ENCODE measurements at places on chromosomes 4 and X.

DNA sequence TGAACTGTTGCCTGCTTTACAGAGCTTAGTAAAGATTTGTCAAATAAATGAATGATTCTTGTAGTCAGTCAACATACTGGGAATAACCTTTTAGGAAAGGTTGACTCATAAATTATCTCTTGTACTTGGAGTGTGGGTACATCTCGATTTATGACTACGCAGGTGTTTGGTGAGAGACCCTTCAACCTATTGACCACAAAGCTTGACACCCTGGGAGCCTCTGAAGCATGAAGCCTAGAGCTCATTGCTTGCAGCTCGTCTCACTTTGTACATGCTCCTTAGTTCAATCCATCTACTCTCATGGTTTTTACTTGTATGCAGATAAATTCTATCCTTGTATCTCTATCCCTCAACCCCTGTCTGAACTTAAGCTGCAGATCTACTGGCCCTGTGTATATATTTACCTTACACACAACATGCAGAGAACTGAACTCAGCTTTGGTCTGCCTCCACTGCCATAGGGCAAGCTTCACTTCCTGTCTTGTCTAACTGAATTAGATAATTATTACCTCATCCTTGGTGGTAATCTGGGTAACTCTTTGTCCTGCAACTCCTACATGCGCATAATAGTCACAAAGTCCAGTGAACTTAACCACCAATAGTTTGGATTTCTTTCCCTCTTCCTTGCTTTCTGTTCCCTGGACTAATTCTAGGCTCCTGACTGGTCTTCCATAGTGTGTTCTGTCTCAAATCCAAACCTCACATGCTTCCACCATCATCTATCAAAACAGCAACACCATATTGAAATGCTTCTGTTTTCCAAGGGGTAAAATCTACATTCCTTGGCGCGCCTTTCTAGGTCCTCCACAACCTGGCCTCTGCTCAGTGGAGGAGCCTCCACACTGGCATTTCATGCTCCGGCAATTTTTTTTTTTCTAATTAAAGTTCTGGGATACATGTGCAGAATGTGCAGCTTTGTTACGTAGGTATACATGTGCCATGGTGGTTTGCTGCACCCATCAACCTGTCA is 32.2 kb upstream of the FAT1 start:
- DNase-seq, result no peak

DNA sequence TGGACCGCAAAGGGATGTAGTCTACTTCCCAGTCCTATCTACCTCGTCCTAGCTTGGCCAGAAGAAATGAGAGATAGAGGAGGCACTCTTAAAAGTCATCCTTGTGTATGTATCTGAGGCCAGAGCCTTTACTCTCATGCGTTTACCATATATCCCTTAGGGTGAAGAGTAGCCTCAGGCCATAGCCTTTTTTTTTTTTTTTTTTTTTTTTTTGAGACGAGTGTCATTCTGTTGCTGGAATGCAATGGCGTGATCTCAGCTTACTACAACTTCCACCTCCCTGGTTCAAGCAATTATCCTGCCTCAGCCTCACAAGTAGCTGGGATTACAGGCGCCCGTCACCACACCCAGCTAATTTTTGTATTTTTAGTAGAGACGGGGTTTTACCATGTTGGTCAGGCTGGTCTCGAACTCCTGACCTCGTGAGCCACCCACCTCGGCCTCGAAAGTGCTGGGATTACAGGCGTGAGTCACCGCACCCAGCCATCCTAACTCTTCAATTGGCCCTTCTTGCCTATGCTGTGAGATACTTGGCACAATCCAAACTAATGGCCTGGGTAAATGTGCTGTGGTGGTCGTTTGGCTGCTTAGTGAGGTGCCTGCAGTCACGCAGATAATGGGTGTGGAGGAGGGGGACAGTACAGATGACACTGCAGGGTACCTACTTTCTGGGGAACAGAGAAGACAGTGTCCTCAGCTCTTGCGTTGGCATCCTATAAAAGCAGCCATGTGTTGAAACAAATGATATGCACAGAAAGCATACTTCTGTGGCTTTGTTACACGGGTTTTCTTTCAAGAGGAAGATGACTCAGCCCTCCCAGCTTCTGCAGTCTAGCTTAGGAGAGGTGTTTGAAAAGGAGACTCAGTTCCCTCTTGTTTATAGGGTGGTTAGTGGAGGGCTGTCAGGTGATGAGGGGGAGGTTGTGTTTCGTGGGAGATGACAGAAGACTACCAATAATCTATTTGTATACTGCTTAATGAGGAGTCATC is 10.4 kb upstream of the DGAT2L6 start:
- no peak for DNase-seq

- DNase-seq, result no peak
Measured at GRCh38 chr4:35325908-35326453, 918.3 kb downstream of the ARAP2 start.

DNA sequence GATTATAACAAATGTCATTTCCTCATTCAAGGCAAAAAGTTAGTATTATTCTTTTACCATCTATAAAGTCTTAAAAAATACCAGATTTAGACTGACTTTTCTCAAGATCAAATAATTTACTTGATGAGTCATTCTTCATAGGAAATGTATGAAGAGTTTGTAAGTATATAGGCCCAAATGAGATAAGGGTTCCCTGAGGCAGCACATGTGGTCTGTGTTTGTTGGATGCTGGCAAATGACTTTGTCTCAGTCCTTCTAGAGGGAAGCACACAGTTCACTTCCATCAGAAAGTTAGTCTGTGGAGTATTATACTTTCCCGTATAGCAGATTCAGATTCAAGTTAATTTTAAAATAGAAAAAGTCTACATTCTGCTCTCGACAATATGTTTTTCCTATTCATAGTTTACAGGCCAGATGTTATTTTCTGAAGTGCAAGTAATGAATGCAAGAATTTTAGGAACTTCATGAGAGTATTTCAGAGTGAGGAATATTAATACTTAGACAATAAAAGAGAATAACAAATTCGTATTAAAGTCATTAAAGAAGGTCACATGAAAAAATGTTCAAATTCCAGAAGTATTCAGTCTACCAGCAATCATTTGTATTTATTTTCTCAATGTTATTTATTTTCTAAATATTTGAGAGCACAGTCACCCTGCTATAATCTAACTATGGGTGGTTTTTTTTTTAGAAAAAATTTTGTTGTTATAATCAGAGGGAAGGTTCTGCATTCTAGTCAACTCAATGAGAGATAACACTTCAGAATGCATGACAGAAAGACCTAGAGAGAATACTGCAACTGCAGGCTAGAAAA is 601.8 kb upstream of the ZFP42 start:
- DNase-seq, result no peak

DNA sequence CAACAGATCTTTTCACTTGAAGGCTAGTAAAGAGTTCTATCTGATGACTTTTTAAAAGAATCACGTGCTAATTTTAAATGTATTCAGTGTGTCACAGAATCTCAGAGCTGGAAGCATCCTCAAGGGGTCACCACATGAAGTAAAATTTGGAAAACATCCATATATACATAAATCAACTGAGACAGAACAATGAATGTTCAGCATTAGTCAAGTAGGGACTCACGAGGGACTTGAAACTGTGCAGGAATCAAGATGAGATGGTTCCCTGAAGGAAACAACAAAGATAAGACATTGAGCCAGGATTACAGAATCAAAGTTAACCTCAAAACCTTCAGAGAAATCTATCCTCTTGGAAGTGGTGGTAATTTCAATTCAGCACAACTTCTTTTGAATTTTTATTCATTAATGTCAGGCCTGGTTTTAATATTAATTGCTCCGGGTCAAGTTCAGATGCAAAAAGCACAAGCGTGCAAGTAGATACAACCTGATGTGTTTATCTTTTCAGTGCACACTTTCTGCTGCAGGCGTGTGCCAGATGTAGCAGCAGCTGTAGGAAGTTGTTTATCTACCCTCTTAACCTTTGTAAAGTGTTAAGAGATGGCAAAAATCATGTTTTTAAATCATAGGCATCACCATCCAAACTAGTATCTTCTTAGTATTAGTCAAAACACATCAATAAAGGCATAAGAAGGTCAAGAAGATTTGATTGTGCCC is 87.7 kb upstream of the SRD5A3 start:
- no peak for DNase-seq

GRCh38 chrX:129665916-129666644 is 11.3 kb upstream of the APLN start:
- DNase-seq, result no peak

GRCh38 chr4:53682908-53683307 is 91.6 kb upstream of the LNX1 start:
- DNase-seq, result no peak

GRCh38 chrX:44506678-44507077 is 36.0 kb downstream of the FUNDC1 start:
- no peak for DNase-seq

- DNase-seq, result no peak
Measured at GRCh38 chr4:86356425-86357210, 3.2 kb downstream of the MAPK10 start.

- DNase-seq, result no peak
Measured at GRCh38 chr4:16694173-16694883, 204.1 kb downstream of the LDB2 start.

GRCh38 chr4:79362626-79363025 is 36.8 kb upstream of the NAA11 start:
- no peak for DNase-seq

DNA sequence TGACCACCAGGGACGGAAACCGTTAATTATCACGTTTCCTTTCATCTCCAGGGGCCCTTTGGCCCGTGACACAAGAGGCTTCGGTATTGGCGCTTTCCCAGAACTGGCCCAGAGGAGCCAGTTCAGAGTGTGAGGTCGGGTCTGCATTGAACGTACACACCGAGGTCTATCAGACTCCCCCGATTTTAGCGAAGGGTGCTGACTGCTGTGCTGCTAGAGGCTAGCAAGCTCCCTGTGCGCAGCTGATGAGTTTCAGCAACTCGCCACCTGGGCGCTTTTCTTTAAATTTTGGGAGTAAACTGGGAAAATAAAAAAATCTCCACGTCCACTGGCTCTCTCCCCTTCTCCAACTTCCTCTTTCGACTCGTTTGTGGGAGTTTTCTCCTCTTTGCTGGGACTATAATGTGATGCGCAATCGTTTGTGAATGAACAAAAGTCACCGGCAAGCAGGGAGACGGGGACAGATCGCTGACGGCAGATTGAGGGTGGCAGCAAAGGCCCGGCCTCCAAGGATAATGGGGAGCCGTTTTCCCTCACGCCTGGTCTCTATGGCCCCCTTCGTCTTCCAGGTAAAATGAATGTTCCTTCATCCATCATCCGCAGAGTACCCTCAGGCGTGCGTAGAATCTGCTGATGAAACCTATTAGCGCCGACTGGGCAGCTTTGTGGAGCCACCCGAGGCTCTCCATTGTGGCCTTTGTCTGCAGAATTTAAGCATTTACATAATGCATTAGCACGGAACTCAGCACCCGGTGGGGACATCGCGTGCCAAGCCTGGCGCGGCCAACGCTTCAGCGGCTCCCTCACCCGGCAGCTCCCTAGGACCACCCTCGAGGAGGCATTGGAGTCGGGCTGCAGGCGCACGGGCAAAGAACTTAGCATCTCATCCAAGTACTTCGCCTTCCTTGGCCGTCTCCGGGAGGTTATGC is 1.6 kb upstream of the LRAT start:
- DNase-seq, result no peak

DNA sequence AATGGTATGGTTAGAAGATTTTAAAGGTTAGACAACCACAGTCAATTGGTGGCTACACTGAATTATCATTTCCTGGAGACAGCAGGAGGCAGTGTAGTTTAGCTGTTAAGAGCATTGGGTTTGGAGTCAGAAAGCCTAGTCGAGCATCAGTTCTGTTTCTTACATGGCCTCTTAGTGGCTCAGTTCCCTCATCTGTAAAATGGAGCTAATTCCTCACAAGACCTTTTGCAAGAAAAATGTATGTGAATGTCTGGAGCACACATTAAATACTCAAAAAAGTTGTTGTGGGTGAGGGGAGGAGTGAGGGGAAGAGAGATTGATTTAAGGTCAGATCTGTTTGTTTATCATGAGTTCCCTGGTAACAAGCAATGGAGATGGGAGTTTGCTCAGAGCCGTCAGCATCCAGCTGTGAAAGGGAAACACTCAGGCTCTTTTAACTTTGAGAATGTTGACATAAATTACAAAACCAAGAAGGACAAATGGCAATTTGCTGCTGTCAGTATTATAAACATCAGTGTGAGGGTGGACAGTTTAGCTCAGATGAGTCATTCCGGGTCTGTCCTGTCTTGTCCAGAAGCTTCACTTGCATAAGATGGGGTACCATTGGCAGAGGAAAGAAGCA is 98.2 kb upstream of the PGRMC2 start:
- no peak for DNase-seq

- peak; percentile 83 for DNase-seq
Measured at GRCh38 chrX:77894921-77895886, at the start of gene MAGT1. Gene MAGT1, minus strand, starts transcription at chrX:77895435. Its CDS starts 25 bp downstream, at chrX:77895410.

DNA sequence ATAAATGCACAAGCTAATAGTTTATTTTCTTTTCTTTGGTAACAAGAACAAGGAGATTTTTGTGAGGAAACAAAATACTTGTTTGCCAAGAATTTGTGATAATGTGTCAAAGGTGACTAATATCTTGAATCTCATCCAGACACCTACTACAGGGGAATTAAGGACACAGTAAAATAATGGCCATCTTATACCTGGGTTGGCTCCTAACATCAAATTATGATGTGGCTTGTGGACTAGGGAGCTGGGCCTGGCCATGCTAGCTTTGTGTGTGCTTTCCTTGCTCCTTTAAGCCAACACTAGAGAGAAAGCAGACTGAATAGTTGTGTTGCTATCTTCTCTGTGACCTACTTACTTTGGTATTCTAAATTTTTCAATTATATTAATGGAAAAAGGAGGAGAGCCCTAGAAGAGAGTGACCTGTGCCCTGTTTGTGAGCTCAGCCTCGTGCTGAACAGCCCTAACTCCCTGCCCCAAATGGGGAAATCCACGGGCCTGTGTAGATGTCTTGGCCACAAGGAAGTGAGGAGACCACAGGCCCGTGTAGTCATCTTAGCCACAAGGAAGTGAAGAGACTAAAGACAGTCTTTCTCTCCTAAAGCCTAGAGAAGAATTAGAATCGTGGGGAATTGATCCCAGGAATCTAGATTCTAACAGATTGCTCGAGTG is 23.3 kb downstream of the ARHGAP24 start:
- no peak for DNase-seq

GRCh38 chr4:158484173-158484885 is 37.4 kb upstream of the RXFP1 start:
- DNase-seq, result no peak

DNA sequence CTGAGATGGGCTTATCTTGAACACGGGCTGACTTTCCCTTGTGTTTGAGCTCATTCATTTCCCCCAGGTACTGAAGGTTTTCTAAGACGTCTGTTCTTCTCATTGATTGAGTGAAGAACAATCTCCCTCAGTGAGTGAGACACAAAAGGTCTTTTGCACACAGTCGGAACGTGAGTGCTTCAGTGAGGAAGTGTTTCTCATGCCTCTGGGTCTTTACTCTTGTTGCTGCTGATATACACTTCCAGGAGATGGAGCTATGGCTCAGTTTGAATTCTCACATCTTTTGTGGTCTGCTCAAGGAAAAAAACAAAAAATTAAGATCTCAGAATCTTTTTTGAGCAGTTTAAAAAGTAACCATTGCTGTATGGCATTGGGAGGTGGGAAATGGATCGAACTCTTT is 981.9 kb upstream of the TENM3 start:
- no peak for DNase-seq

GRCh38 chr4:127985989-127986388 is 20.8 kb downstream of the ABHD18 start:
- DNase-seq, result no peak

GRCh38 chrX:135632353-135632752 is 81.1 kb upstream of the CT45A1 start:
- no peak for DNase-seq

GRCh38 chrX:112636288-112636687 is 43.5 kb downstream of the LHFPL1 start:
- DNase-seq, result no peak

GRCh38 chr4:118280501-118281218 is 72.1 kb downstream of the PRSS12 start:
- DNase-seq, result no peak

- no peak for DNase-seq
Measured at GRCh38 chr4:7156328-7156727, 36.0 kb upstream of the SORCS2 start.
